ENCODE measurements at places on chromosomes 4 and X.

DNA sequence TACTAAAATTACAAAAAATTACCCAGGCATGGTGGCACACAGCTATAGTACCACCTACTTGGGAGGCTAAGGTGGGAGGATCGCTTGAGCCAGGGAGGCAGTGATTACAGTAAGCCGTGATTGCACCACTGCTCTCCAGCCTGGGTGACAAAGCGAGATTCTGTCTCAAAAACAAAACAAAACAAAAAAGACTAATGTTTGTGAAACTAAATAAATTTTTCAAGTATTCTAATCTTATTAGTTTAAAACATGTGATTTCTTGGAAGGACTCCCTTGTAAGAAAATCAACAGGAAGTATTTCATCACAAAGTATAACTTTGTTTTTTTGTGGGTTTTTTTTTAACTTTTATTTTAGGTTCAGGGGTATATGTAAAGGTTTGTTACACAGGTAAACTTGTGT lies 89.6 kb downstream of the EGF start:
- no peak for DNase-seq

DNA sequence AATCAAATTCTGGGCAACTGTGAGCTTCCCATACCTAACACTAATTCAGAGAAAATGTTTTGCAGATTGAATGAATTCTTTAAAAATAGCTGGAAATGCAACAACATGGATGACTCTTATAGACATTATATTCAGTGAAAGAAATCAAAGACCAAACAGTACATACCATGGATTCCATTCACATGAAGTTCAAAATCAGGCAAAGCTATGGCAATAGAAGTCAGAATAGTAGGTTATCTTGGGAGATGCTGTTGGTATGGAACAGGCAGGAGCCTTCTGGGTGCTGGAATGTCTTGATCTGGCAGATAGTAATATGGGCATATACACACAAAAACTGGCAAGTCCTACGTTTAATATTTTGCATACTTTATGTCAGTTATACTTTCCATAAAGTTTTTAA lies 25.5 kb upstream of the CBLL2 start:
- DNase-seq = no peak

GRCh38 chrX:48969471-48969870 lies 2.2 kb downstream of the KCND1 start:
- DNase-seq = no peak

DNA sequence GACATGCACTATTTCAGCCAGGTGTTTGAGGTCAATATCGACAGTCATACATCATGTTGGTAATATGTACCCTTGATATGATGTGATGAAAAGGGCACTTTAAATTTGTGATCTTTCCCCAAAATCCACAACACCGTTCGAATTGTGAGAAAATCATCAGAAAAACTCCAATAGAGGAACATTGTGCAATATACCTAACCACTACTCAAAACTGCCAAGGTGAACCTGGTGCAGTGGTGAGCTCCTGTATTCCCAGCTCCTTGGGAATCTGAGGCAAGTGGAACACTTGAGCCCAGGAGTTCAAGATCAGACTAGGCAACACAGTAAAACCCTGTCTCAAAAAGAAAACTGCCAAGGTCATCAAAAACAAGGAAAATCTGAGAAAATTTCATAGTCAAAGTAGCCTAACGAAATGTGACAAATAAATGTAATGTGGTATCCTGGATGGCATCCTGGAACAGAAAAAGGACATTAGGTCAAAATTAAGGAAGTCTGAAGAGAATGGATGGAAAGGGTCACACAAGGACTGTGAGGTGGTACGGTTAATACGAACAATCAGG lies 55.6 kb upstream of the LSM6 start:
- no peak for DNase-seq

DNA sequence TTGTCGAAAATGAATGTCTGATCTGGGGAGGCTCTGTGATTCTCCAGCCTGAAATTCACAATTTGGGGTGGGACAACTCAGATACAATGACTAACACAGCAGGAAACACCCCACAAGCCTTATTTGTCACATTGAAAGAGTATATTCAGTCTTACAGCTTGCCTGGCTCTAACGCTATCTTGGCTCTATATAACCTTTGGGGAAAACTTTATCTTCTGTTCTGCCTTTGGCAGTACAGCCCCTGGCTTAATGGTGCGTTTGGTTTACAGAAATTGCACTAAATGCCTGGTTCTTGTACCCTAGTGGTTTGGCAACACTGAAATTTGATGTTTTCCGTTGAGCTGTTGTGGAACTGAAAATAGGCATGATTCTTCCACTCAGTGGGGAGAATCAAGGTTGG lies 178.1 kb upstream of the VEGFC start:
- no peak for DNase-seq

DNA sequence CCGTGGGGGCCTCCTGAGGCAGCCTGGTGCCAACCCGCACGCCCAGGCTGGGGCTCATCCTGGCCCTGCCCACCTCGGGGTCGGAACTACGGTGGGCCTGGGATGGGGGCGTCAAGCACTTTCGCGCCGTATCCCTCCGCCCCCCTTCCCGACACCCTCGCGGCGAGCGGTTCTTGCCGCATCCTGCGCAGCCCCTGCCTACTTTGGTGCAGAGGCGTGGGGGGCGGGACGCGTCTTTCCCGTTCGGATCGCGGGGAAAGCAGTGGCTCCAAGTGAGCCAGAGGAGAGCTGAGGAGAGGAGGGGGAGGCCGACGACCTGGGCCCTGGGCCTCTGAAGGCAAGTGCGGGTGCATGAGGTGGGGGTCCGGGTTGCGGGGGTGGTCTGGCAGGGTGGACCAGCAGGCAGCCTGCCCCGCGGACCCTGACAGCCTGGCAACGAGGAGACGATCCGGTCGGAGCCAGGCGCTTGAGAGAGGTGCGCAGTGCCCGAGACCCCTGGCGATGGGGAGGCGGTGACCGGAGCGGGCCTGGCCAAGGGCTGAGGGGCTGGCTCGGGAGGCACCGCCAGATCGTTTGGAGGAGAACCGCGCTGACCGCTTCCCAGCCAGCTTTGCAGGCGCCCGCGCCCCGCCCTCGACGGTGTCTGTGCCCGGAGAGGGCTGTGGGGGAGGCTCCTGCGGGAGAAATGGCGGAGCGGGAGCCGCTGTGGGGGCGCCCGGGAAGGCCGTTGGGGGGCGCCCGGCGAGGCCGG lies at the start of gene GPRASP2:
Gene GPRASP2 (plus strand): TSS at position 233 of the 751 bp plus-strand sequence. CDS start 2,422 bp downstream, outside the sequence.
- DNase-seq = peak; percentile 25

- no peak for DNase-seq
Measured at GRCh38 chr4:138200236-138200590, 41.9 kb downstream of the SLC7A11 start.

DNA sequence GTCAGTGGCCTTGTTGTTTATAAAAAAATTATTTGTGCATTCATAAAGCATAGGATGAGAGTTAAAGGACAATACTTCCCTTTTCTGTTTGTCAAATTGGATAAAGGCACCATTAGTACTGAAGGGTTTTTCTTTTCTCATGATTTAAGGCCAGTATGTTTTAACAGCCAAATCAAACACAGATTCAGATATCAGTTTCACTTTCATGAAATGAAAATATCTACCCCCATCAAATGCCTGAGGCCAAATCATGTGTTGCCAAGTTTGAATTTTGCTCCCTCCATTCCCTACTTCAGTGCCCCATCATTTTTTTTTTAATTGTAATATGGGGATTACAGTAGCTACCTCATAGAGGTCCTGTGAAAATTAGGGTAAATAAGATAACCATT lies 745.9 kb downstream of the RPA4 start:
- no peak for DNase-seq

GRCh38 chrX:40262157-40263013 lies 164.6 kb upstream of the BCOR start:
- no peak for DNase-seq

- no peak for DNase-seq
Measured at GRCh38 chr4:184978211-184978610, 40.1 kb upstream of the HELT start.

DNA sequence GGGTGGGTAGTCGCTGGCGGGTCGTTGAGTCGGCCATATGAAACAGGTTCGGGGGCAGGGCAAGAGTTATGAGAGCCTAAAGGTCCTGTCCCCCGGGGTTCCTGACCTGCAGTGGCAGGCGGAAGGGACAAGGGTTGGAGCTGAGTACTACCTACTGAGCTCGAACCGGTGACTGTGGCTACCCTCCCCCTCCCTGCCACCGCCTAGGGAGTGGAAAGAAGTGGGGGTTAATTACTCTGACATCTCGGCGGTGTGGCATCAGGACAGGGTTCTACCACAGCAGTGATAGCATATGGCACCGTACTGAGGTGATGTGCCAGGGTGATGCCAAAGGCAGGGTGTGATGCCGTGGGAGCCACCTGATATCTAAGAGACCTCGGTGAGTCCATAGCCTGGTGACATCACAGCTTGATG lies 307 bp downstream of the ATG4A start:
- no peak for DNase-seq

DNA sequence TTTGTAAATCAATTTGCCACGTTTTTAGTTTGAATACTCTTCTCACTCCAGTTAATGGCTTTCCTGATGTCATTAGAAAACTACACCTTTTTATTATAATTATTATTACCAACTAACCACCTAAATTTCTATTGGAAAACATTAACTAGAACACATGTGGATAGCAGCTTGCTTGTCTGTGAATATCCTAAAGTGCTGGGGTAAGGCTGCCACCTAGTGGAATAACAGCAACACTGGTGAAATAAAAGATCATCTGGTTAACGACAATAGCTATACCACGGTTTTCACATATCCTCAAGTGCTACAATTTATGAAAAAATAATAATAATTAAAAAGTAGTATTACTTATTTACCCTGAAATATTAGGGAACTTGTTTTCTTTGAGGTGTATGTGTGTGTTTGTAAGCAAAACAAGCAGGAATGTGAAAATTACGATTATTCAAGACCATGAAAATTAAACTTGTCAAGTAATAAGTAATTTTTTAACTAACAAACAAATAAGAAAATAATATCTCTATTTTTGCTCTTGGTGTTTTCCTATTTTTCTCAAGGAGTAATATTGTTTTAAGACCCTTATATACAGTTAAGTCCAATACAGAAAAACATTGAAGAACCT lies 130.1 kb upstream of the TECRL start:
- DNase-seq = peak; percentile 46

GRCh38 chr4:171117457-171117856 lies 695.7 kb upstream of the GALNTL6 start:
- no peak for DNase-seq

DNA sequence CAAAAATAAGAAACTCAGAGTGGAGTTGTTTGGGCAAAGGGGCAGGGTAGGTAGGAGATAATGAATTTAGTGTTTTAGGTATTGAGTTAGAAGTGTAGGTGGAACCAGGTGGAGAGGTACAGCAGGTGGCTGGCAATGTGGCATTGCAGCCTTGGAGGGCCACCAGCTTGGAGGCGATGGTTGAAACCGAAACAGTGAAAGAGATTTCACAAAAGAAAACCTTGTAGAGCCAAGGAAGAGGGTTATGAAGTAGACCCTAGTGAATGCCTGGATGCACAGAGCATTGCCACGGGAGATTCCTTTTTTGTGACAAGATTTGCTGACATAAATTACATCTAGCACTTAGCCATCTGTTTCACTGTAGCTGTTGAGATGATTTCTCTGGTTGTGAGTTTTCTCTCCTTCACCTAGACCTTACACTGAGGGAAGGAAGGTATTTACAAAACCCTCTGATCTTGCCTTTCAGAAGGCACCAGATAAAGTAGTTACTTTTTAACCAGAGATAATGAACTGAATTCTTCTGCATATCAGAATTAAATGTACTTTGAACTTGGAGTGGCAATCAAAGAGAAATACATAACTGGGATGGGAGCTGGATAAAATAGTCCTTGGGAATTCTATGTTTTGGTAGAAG lies 104.1 kb upstream of the CASK start:
- no peak for DNase-seq

DNA sequence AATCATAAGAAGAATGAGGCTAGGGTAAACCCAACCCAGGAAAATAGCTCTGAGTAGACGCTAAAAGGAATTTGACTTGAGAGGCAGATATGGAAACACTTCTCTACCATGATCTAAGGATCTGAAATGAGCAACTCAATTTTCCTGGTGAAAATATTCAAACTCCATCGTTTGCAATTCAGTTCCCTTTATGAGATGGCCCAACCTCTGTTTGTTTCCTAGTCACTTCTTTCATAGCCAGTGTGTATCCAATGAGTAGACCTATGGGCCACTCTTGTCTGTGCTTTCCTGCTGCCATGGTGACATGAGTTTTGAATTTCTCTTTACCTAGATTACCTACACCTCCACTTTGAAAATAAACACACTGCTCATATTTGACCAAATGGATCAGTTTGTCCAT lies 176.2 kb upstream of the GPRIN3 start:
- no peak for DNase-seq

DNA sequence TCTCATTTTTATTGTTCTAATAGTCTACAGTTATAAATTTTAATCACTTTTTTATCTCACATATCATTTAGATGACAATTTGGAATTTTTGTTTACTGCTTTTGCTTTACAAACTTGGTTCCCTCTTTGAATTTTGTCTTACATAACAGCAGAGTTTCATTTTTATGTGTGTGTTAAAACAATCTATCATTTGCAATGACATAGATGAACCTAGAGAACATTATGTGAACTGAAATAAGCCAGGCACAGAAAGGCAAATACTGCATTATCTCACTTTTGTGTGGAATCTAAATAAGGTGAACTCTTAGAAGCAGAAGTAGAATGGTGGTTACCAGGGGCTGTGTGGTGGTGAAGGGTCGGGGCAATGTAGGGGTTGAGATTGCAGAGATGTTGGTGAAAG lies 170.7 kb downstream of the GASK1B start:
- DNase-seq = no peak

GRCh38 chrX:129549124-129549523 lies 9.1 kb downstream of the OCRL start:
- DNase-seq = no peak

- DNase-seq = no peak
Measured at GRCh38 chrX:101219864-101220346, 319 bp downstream of the DRP2 start.

GRCh38 chrX:102765809-102766208 lies 45.3 kb downstream of the GPRASP3 start:
- DNase-seq = no peak

DNA sequence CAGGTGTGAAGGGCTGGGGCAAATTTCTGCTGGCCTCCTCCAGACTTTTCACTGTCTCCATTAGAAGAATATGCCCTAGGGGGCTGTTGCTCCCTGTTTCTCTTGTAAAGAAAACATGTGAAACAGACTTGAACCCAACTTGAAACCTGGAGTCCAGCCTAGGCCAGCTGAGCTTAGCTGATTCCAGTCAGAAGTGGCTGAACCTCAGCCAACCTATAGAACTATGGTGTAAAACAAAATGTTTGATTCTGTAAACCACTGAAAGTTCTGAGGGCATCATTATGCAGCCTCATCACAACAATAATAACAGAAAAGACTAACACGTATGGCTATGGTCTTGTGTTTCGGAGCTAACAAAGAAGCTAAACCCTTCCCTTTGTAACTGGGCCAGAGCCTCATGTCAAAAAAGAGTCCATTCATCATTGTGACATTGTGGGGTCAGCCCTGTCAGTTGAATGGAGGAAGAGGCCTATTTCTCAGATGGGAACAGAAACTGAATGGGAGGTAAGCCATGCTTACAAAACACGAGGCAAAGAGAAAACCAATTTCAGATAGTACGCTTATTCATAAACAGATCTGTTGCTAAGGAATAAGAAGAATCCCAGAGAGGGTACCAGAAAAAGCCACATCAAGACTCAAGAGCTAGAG lies 34.1 kb downstream of the SETD7 start:
- DNase-seq = no peak

- DNase-seq = no peak
Measured at GRCh38 chr4:177376024-177376423, 66.2 kb downstream of the AGA start.
